Effector CD8-positive, alpha-beta T cell (primary cell): ENCODE measurements at places on chromosomes 1 and 21.
A peak's percentile ranks its signal among the peaks of the same experiment; 100 is the strongest.

- DNase-seq, result no peak
These were observed 595 bp downstream of the EXOC8 start for GRCh38 chr1:231337043-231337471.

- DNase-seq, result no peak
These were observed 1.1 kb upstream of the DNAJC28 start for GRCh38 chr21:33492571-33492970.

DNA sequence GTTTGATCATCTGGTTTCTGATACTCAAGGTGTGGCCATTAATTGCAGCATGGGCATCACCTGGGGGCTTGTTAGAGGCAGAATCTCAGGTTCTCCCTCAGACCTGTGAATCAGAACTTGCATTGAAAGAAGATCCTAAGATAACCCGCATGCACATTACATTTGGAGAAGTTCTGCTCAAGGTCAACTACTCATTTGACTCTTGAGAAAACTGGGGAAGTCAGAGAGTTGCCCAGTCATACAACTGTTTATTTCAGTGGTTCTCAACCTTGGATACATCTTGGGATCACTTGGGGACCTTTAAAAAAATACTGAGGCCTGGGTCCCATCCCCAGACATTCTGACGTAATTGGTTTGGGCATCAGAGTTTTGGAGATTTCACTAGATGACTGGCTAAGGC, 30.5 kb downstream of the CAMTA1 start:
- DNase-seq, result no peak

- no peak for DNase-seq
These were observed 222.6 kb downstream of the PRDM2 start for GRCh38 chr1:13922466-13923110.

- no peak for DNase-seq
These were observed 134.2 kb upstream of the SERTAD4 start for GRCh38 chr1:210098356-210098755.

DNA sequence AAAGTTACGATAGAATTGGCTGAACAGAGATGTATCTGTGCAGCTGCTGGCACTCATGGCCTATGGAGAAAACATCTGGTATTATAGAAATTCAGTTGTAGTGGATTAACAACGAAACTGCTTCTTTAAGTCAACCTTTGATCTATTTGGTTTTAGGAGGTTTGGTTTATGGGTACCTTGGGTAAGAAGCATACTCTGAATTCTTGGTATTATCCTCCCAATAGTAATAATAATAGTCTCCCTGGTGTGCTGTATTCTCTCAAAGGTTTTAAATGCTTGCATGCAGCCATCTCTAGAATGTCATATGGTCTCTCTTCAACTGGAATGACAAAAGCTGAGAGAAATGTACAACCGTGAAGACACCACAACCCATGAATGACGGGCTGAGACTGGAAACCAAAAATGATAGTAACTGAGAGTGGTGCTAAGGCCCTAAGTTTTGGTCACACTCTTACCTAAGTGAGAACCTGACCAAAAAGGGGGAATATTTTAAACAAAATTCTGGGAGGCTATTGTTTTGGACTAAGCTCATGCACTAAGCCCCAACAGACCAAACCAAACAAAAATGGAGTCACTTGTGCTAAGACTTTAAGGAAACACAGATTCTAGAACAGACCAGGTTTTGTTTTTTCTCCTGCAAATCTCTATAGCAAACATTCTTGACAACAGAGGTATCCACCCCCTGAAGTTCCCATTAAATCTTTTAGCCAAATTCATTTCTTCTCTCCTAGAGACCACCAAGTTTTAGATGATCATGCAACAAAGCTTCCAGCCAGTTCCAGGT, 17.6 kb upstream of the TMEM61 start:
- no peak for DNase-seq

- no peak for DNase-seq
These were observed 17.7 kb upstream of the NTPCR start for GRCh38 chr1:232932486-232933425.

DNA sequence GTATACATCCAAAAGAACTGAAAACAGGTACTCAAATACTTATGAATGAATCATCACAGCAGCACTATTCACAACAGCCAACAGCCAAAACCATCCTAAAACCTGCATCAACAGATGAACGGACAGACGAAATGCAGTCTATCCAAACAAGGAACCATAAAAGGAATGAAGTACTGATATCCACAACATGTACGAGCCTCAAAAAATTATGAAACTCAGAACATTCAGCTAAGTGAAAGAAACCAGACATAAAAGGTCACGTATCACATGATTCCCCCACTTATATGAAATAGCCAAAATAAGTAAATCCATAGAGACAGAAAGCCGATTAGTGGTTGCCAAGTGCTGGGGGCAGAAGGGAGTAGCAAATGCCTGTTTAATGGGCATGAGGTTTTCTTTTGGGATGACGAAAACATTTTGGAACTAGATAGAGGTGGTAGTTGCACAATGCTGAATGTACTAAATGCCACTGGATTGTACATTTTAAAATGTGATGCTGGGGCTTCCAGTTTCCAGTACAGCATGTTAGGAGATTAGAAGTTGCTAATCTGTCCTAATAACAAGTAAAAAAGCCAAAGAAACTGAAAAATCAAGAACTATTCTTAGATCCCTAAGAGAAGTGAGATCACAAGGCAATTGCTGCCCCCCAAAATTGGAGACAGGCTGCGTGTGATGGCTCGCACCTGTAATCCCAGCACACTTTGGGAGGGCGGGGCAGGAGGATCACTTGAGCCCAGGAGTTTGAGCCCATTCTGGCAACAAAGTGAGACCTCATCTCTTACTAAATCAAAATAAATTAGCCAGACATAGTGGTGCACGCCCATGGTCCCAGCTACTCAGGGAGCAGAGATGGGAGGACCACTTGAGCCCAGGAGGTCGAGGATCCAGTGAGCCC, 25.3 kb downstream of the CLSTN1 start:
- no peak for DNase-seq

DNA sequence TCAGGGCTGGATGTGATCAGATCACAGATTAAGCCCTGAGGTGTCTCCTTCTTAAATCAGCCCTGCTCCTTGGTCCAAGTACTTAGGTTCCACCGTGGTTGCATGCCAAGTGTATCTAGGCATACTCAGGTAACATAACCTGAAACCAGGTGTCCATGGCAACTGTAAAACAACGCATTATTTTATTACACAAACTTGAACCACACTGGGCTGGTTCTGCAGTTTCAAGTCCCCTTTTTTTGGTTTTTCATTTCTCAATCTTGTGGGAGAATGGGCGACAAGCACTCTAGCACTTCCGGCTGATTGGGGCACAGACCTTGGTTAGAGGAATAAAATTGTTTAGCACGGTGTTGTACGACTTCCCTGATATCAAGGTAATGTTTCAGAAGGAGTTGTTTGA, 65.2 kb downstream of the GBP6 start:
- no peak for DNase-seq

GRCh38 chr1:10438677-10439163, 8.5 kb downstream of the CENPS start:
- no peak for DNase-seq

DNA sequence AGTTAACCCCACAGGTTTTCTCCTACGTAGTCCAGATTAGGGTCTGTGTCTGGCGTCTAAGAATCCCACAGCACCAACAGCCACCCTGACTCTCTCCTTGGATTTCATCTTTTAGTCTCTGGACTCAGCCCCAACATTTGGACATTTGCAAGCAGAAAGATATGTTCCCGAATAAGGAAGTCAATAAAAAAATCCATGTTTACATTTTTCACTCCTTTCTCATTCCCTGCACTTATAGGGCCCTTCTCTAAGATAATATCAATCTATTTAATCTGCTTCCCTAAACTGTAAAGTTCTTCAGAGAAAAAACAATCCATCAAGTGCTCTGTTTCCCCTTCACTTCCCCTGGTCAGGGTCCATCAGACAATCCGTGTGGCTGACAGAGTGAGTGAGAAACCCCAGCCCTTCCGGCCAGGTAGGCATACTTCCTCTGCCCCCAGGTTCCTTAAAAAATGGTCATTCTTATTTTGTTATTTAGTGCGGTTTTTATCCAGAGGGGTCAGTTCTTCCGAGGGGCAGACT, 105.9 kb upstream of the CDC42BPA start:
- no peak for DNase-seq

DNA sequence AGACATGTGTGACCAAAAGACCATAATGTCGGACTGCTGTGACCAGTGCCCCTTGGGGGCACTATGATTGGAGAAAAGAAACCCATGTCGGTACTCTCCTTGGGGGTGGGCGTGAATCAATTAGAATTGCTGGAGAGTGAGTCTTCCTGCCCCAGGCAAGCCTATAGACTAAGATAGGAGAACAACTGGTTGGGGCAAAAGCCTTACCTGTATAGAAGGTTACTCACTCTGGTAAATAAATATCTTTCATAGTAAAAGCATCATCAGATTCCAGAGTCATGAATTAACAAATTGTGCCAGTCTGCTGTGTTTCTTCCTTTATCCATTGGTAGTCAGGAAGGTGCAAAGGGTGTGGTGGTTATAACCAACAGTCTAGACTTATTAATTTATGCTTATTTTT, 2.9 kb upstream of the PTGFRN start:
- DNase-seq, result no peak

GRCh38 chr1:96968983-96969382, 247.4 kb downstream of the PTBP2 start:
- DNase-seq, result no peak

DNA sequence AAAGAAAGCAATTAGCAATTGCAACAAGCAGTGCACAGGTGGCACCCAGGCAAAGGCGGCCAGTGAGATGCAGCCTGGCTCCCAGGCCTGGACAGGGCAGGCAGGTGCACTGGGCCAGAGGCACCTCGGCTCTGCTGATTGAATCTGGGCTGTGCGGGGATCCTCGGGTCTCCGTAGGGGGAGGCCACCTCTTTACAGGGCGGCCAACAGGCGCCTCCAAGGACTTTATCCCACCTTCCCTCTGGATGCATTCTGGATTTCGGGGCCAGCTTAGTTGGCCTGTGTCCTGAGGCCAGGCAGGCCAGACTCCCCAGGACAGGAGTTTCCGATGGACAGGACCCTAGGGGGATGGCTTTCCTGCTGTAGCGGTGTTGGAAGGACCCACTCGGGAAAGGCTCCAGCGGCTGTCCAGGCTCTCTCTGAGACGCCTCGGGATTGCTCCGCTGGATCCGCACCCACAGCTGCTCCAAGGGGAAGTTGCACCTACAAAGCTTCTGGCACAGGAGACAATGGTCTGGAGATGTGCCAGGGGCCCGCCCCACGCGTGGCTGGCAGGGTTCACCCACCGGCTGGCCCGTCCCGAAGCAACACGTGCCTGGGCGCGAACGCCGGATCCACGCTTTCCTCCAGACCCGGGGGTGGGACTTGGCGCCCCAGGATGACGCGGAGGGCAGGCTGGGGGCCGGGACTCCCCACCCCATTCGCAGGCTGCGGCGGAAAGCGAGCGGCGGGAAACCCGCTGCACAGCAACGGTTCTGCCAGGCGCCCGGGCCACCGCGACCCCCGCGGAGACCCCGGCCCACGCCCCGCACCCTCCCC, 810 bp downstream of the SLC19A1 start:
- peak; percentile 57 for DNase-seq

DNA sequence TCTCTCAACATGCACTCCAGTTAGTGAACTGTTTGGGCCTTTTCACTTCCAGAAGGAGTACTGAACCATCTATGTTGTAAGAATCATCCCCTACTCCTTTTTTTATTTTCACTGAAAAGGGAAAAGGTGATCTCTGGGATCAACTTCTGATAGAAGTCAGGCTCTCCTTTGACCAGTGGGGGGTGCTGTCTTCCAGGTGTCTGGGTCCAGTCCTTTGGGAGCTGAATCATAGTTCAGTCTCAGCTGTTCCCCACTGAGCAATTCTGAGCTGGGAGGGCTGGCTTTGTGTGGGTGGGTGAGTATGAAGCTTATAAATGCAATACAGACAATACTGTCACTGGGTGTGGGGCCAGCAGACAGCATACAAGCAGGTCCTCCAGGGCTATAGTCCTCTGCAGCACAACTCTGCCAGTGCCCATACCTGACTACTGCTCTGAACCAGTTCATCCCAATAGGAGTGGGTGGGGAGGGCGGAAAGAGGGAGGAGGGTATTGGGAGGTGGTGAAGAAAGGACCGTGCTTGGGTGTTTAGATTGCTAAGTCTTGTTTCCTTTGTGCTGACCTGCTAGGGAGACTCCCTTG, 12.5 kb upstream of the SARS1 start:
- DNase-seq, result no peak

GRCh38 chr1:200183637-200184036, 156.1 kb downstream of the NR5A2 start:
- no peak for DNase-seq

DNA sequence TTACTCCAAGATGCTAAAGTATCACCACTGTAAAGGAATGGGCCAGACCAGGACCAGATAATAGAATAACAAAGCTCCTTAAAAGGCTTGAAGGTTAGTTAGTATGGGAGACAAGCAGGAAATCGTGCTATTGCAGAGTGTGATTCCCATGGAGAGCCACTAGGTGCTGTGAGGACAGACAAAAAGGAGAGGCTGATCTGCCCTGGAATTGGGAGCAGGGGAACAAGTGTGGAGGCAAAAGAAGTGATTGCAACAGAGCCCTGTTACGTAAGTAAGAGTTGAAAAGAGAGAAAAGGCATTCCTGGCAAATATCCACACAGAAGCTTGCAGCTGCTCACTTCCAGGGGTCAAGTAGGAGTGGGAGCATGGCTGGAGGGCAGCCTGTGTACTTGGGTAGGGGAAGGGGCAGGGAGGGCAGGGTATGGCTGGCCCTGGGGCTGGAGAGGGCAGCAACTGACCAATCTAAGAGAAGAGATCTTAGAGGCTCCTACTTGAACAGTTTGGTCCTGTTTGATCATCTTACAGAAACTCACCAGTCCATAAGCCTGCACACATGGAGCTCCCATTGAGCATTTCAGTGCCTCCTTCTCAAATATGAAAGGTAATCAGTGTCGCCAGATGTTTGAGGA, 207.7 kb upstream of the GJB5 start:
- DNase-seq, result no peak

- DNase-seq, result no peak
These were observed 653 bp downstream of the FNDC10 start for GRCh38 chr1:1599030-1599934.

GRCh38 chr1:198519639-198520501, 20.6 kb downstream of the ATP6V1G3 start:
- DNase-seq, result no peak

GRCh38 chr1:107365527-107366240, 224.8 kb downstream of the NTNG1 start:
- no peak for DNase-seq

- DNase-seq, result no peak
These were observed 55.8 kb downstream of the DNM3 start for GRCh38 chr1:171896936-171897703.

- no peak for DNase-seq
These were observed 138.1 kb upstream of the MAGI3 start for GRCh38 chr1:113252166-113252565.

GRCh38 chr1:240970253-240970652, 358.3 kb upstream of the GREM2 start:
- DNase-seq, result no peak

DNA sequence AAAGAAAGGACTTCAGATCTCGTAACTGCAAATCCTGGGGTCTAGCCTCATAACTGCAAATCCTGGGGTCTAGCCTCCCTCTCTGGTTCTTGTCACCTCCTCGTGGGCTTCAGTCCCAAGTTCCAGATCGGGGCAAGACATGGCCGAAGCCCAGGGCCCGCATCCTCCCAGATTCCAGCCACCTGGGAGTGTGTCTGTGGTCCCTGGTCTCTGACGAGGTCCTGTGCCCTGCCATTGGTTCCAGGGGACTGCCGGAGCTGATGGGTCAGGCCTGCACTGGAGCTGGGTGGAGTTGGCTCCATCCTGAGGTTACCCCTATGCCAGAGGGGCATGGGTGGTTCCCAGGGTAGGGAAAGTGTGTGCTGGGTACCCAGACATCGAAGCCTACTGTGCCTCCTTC, 17.7 kb upstream of the C1orf174 start:
- DNase-seq, result no peak
